ENCODE measurements at places on chromosomes 1 and 21. TPM values are rescaled to one million over a fixed set of nuclear protein-coding genes. Genes with fewer than 3 reads are reported as not detected.

CYP4Z1 gene
- 0.25 TPM for polyA plus RNA-seq

MSH4 gene
- 0.13 TPM for polyA plus RNA-seq

SERPINC1 gene
- polyA plus RNA-seq: 0.17 TPM

CHD5 gene
- 0.10 TPM for polyA plus RNA-seq

KIF26B gene
- 0.61 TPM for polyA plus RNA-seq

GRCh38 chr1:39144924-39145323 is 59.6 kb upstream of the MACF1 start:
- H3K27ac ChIP-seq: no peak overlapping the region
- no peak for DNase-seq
- peaks cover 23% of the 10 kb centered on the region for H3K4me1 ChIP-seq
- no peaks in the 10 kb centered on the region for H3K27me3 ChIP-seq

GRCh38 chr1:42786097-42786496 is 1.3 kb downstream of the TMEM269 start:
- H3K36me3 ChIP-seq: no peaks in the 10 kb centered on the region
- H3K4me3 ChIP-seq: no peak overlapping the region
- no peaks in the 10 kb centered on the region for H3K4me1 ChIP-seq
- no peak overlapping the region for H3K27ac ChIP-seq

GRCh38 chr1:99727575-99728185 is 38.8 kb downstream of the FRRS1 start:
- H3K36me3 ChIP-seq: no peaks in the 10 kb centered on the region
- no peaks in the 10 kb centered on the region for H3K4me1 ChIP-seq
- no peak for DNase-seq

DNA sequence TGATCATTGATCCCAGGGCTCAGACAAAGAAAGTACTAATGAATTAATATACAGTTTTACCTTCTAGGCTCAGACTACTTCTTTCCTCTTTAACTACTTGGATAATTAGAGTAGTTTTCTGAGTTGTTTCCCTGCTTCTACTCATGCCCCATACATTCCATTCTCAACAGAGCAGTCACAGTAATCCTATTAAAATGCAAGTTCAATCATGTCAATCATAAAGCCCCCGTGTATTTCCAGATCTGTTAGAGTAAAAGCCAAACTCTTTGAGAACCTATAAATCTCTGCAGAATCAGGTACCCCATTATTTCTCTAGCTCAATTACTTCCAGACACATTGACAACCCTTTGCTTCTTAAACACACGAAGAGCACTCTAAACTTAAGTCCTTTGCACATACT is 242.1 kb upstream of the PRMT6 start:
- no peak for DNase-seq
- H3K4me3 ChIP-seq: no peak overlapping the region
- no peaks in the 10 kb centered on the region for H3K4me1 ChIP-seq
- H3K27me3 ChIP-seq: no peaks in the 10 kb centered on the region
- H3K36me3 ChIP-seq: no peaks in the 10 kb centered on the region

DNA sequence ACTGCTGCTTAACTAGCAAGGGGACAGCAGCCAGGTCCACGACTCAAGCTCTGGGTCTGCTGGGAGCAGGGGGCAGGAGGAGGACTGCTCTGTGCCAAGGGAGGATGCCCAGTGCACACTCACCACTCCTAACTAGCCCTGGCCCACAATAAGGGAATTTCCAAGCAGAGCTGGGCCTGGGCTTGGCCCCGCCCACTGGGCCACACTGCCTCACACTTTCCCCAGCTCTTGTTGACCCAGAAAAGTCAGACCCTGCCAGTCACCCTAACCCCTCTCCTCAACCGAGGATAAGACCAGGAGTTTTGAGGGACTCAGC is 18.7 kb downstream of the SLC9A1 start:
- H3K27ac ChIP-seq: no peak overlapping the region
- H3K27me3 ChIP-seq: no peaks in the 10 kb centered on the region
- no peaks in the 10 kb centered on the region for H3K36me3 ChIP-seq
- H3K4me3 ChIP-seq: no peak overlapping the region

DNA sequence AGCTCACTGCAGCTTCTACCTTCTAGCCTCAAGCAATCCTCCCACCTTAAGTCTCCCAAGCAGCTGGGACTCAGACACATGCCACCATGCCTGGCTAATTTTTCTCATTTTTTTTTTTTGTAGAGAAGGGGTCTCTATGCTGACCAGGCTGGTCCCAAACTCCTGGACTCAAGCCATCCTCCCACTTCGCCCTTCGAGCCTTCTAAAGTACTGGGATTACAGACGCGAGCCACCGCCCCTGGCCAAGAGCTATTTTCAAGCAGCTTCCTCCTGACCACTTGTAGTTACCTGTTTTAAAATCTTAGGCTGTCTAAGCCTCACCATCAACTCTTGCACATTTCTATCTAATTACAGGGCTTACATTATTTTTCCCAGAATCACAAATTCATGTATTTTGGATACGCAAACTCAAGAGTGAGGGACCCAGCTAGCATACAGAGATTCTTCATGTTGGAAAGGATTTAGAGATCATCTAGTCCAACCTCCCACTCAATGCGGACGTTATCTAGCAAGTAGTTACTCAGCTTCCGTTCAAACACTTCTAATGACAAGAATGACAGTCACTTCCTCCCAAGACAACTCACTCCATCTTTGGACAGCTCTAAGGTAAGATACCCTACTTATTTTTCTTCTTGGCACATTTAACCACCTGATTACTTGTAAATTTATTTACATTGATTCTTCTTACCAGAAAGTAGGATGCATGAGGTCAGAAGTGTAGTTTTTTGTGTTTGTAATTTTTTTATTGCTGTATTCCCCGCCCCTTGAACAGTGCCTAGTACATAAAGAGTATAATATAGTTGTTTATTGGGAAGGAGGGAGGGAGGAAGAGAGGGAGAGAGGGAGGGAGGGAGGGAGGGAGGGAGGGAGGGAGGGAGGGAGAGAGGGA is 65.4 kb downstream of the LUZP1 start:
- H3K27me3 ChIP-seq: no peaks in the 10 kb centered on the region
- H3K36me3 ChIP-seq: peaks cover 6% of the 10 kb centered on the region
- H3K4me3 ChIP-seq: no peak overlapping the region
- H3K27ac ChIP-seq: peak overlapping the region; percentile 70
- H3K4me1 ChIP-seq: peaks cover 24% of the 10 kb centered on the region
- peak; percentile 27 for DNase-seq

DNA sequence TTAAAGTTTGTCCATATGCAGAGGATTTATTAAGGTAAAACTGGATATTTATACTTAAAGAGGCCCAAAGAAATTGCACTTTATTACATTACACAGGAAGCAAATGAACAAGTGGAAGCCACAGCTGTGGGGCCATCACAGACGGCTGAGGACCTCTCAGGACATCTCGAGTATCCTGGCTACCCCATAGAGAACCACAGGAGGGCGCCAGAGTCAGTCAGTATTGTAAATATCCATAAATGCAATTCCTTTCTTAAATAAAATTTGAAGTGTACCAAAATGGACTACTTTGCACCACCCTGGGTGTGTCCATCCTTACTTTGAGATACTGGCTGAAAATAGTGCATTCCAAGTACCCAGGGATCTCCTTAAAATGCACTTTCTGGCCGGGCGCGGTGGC is 257.2 kb downstream of the MRPL39 start:
- no peak overlapping the region for H3K4me3 ChIP-seq
- DNase-seq: peak; percentile 44
- H3K36me3 ChIP-seq: no peaks in the 10 kb centered on the region
- no peaks in the 10 kb centered on the region for H3K4me1 ChIP-seq
- no peak overlapping the region for H3K27ac ChIP-seq
- no peaks in the 10 kb centered on the region for H3K27me3 ChIP-seq

DNA sequence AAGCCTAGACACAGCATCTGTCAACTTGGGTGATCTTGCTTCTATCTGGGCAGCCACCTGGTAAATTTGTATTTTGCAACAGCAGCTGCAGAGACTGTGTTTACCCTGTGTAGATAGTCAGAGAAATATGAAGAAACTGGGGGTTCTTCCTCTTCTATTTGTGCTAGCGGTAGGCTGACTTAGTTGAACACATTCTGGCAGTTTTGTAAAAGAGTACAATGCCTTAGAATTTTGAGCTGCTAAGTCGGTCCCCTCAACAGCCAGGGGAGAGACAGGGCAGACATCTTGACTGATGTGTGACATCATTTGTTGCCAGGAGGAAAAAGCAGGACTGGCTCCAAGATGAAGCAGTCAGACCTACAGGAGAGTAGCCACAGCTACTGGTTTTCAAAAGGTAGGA is 53.7 kb downstream of the KCNJ6 start:
- peak; percentile 48 for DNase-seq
- H3K36me3 ChIP-seq: no peaks in the 10 kb centered on the region
- H3K4me1 ChIP-seq: peaks cover 5% of the 10 kb centered on the region
- H3K27me3 ChIP-seq: no peaks in the 10 kb centered on the region

DNA sequence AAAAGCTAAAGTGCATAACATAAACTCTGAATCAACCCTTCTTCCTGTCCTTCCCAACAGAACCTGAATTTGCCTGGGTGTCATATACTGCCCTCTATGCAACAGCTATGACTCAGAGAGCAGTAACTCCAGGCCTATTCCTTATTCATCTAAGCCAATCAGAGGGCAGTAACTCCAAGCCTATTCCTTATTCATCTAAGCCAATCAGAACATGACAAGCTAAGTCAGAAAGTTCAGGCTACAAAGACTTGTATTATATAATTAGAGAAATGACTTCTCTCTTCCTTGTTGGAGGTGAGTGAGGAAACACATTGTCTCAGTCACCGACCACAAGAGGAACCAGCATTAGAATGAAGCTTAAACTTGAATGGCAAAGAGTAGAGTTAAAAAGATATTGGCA is 26.2 kb upstream of the TADA1 start:
- peak overlapping the region; percentile 29 for H3K27ac ChIP-seq
- H3K4me3 ChIP-seq: no peak overlapping the region
- no peaks in the 10 kb centered on the region for H3K27me3 ChIP-seq
- no peaks in the 10 kb centered on the region for H3K36me3 ChIP-seq

Measured in lung (tissue), 17 donors.